ENCODE measurements at places on chromosomes 1 and 21. TPM values are rescaled to one million over a fixed set of nuclear protein-coding genes. Genes with fewer than 3 reads are reported as not detected.

CHODL gene
- total RNA-seq, result 1.1 TPM

CCDC30 gene
- total RNA-seq, result 8.9 TPM

CASQ1 gene
- total RNA-seq, result 10.5 TPM

CTSS gene
- 77.3 TPM for total RNA-seq

CD2 gene
- 7.1 TPM for total RNA-seq

TNNI3K gene
- total RNA-seq, result 4.7 TPM

AUNIP gene
- 0.91 TPM for total RNA-seq
